ENCODE measurements at places on chromosomes 2 and 18.

DNA sequence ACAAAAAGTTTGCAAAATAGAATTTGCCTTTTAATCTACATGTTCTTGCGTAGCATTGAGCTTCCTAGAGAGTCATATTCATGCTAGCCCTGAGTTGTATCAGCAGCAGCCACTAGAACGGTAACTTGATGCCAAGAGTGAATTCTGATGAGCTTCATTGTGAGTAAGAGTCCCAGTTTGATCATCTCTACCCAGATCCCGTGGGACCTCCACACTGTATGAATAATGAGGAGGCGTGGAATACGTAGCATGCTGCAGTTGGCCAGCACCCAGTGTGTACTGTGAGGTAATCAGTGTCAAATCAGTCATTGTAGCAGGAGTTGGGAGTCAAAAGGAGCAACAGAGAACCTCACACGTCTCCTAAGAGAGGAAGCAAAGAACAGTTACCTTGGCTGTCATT, 197.9 kb downstream of the NEDD4L start:
- DNase-seq: no peak

DNA sequence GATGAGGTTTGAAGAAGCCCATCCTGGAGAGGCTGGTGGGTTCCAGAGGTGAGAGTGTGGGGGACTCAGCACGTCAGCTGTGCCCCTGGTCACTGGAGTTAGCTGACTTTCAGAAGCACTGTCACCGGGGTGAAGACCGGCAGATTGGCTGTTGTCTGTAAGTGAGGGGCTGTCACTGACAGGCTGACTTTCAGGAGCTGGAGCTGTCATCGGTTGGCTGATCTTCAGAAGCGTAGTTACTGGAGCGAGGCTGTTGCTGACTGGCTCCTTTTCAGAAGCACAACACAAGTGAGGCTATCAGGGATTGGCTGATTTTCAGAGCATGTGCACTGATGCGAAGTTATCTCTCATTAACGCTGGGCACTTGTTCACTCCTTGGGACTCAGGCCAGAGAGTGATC, 738.4 kb upstream of the ID2 start:
- no peak for DNase-seq

- no peak for DNase-seq
Observed at GRCh38 chr2:73063472-73063871, 8.0 kb downstream of the SFXN5 start.

GRCh38 chr2:54685263-54685775, 38.1 kb upstream of the EML6 start:
- DNase-seq: no peak

- no peak for DNase-seq
Observed at GRCh38 chr2:177052471-177052870, 160.1 kb upstream of the HNRNPA3 start.

GRCh38 chr2:238431-238830, 25.4 kb downstream of the SH3YL1 start:
- DNase-seq: no peak

- no peak for DNase-seq
Observed at GRCh38 chr2:188813857-188814256, 160.3 kb upstream of the COL3A1 start.

- DNase-seq: no peak
Observed at GRCh38 chr2:1707771-1708418, 36.4 kb downstream of the PXDN start.

DNA sequence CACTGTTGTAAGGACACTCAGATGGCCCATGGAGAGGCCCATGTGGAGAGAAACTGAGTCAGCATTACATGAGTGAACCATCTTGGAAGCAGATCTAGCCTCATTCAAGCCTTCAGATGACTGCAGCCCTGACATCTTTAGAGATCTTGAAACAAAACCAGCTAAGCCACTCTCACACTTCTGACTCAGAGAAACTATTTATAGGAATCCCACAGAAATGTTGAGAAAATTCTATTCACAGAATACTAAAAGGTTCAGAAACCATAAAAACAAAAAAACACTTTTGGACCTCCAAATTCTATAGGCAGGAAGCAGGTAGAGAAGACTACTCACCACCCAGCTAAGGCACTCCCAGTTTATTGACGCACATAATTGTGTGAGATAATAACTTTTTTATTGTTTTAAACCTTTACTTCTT, 8.7 kb downstream of the TMEM169 start:
- DNase-seq: no peak

GRCh38 chr18:78632111-78632541, 347.5 kb upstream of the SALL3 start:
- DNase-seq: no peak

Data from stimulated activated CD8-positive, alpha-beta memory T cell treated with anti-CD3 and anti-CD28 coated beads, Interleukin-4, amount 100 ng/mL, for 1 hour (primary cell).